ENCODE measurements at places on chromosomes 12 and 14.

- no peak for DNase-seq
Measured at GRCh38 chr14:49769171-49769570, 1.2 kb downstream of the KLHDC2 start.

GRCh38 chr12:124480469-124481256, 86.7 kb downstream of the NCOR2 start:
- peak; percentile 59 for DNase-seq

GRCh38 chr12:2490831-2491230, 303.9 kb upstream of the FKBP4 start:
- no peak for DNase-seq

- DNase-seq = no peak
Measured at GRCh38 chr14:54627219-54627539, 60.3 kb downstream of the SAMD4A start.

- no peak for DNase-seq
Measured at GRCh38 chr12:79595273-79595672, 95.5 kb downstream of the PAWR start.
